ENCODE measurements at places on chromosomes 13 and 19.
A peak's percentile ranks its signal among the peaks of the same experiment; 100 is the strongest.

DNA sequence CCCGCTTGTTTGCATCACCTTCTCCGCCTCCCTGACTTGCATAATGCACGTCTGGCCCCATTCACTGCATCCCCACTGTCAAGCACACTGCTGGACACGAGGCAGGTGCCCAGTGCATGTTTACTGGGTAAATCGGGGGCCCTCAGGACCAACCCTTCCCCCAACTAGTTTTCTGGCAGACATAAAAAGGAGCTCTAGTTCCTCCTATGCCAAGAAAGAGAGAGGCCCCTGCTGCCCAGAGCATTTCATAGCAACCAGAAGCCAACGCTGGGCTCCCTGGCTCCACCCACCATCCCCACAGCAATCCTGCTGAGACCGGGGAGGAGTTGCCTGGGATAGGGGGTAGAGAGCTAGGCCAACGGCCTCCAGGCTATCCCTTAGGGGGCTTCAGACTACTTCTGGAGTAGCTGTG, 23.2 kb downstream of the ANKRD27 start:
- DNase-seq, result no peak

DNA sequence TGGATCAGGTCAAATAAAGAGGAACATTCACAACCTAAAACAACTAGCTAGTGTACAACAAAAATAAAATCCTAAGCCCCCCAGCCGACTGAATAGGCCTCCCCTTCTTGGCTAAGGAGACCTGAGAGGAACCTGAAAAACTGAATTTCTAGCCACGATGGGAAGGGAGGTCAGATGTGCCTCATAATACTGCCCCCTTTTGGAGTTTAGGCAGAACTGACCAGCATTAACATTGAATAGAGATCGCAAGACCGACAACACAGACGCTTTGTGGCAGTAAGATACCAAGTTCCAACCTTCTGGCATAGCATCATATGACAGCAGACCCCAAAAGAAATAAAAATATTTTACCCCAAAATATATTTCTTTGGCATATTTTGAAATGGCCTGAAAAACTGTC, 15.9 kb downstream of the CBY2 start:
- DNase-seq, result peak; percentile 41

GRCh38 chr13:110211046-110211445, 95.9 kb downstream of the COL4A1 start:
- no peak for DNase-seq

DNA sequence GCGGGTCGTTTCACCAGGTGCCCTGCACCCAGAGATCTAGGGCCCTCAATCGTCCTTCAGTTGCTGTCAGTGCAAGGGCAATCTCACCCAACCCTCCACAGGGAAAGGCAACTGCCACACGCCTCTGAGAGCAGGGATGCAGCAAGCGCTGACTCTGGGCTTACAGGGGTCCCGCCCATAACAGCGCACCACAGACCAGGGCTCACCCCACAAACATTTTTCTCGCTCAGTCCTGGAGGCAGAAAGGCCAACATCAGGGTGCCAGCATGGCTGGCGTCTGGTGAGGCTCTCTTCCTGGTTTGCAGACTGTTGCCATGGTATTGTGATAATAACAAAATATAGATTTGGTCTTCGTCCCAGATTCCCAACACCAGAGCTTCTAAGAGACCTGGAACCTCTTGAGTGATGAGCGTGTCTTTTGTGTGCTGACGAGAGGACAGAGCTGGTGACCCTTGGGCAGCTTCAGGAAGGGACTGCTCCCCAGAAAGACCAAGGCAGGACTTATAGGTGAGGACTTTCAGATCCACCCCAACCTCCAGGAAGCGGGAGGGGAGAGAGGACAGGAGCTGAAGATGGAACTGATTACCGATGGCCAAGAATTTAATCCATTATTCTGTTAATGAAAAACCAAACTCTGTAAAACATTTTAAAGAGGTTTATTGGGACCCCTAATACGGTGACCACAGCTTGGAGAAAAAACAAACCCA, 51.3 kb downstream of the C13orf46 start:
- DNase-seq, result no peak

- no peak for DNase-seq
Measured at GRCh38 chr19:45355910-45356309, 14.5 kb downstream of the ERCC2 start.

GRCh38 chr19:3065675-3066357, 3.5 kb upstream of the TLE5 start:
- DNase-seq, result no peak

DNA sequence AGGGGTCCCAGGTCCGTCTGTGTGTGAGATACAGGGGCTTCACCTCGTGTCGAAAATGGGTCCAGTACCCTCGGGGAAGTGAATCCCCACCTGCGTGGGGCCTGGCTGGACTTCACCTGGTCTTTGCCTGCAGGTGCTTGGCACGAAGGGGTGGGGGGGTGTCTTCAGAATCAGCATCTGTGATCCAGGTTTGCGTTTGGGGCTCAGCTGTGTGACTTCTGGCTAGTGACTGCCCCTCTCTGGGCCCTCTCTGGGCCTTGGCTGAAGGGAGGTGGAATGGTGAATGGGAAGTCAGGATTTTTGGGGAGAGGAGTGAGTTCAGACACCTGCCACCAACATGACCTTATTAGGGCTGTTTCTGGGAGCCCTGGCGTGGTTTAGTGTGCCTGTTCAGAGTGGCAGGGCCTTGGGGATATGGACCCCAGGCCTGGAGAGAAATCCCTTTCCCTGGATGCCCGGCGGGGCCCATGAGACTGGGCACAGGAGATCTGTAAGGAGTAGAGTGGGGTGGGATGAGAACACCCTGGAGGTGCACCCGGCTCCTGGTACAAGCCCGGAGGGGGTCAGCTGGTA, 2.7 kb downstream of the CELF5 start:
- DNase-seq, result no peak

- DNase-seq, result peak; percentile 20
Measured at GRCh38 chr13:103022336-103022735, 43.9 kb downstream of the SLC10A2 start.

GRCh38 chr13:37490176-37490779, 108.3 kb downstream of the POSTN start:
- peak; percentile 19 for DNase-seq

DNA sequence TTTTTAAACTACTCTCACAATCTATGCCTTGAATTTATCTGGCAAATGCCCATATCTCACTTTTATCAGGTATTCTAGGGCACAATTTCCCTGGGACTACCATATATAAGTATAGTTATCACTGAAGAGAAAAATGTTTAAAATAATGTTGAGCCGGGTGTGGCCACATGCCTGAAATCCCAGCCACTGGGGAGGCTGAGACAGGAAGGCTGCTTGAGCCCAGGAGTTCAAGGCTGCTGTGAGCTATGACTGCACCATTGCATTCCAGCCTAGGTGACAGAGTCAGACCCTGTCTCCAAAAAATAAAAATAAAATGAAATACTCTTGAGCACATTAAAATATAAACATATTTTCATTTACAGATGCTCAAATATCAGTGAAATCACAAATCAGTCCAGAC, 4.1 kb downstream of the KATNAL1 start:
- no peak for DNase-seq

DNA sequence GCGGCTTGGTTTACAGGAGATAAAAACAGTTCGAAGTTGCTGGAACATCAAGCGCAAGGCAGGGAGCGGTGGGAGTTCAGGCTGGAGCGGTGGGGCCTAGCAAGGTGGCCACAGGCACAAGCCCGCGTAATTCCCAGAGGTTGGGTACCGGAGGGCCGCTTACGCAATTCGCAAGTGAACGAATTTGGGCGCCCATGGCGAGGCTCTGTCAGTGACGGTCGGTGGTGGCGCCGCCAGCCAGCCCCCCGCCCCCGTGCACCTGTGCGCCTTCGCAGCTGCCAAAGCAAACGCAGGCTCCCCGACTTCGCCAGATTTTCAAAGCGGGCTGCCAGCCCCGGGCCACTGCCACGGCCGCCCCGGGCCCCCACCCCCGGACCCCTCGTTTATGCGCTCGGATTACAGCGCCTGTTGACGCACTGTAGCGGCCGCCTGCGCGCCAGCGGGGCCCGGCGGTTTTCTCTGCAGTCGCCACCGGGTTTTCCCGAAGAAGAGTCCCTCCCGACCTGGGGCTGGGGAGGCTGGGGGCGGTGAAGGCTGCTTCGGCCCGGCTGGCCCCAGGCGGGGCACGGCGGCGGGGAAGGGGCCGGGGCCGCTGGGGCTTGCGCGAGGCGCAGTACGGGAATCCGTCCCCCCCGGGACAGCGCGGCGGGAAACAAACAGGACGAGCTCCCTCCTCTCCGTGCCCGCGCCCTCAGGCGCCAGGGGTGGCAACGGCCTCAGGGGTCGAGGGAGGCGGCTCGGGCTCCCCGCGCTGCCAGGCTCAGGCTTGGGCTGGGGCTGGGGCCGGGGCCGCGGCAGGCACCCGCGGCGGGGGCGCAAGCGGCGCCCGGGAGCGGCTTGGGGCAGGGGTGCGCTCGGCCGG, 709 bp downstream of the N4BP2L1 start:
- DNase-seq, result peak; percentile 15

DNA sequence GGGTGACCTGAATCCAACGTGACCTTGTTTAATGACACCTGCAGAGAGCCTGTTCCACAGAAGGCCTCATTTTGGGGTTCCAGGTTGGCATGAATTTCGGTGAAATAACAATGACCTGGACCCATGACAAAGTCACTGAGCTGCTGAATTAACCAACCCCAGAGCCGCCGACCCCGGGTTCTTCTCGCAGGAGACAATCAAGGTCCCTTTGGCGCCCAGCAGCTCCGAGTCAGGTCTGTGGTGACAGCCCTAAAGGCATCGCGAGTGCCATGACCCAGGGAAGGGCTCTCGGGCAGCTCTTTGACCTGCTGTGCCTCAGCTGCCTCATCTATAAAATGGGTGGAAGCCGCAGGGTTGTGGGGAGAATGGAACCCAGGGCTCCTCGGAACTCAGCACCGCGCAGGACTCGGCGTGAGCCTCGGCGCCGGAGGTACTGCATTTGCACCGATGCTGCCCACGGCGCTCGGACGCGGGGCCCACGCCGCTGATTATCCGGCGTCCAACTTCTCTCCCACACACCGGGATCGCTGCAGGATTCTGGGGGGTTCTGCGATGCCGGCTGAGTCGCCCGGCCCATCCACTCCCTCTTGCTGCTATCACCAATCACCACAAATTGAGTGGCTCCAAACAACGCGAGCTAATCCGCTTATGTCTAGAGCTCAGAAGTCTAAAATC, 5.7 kb downstream of the SHC2 start:
- DNase-seq, result no peak

GRCh38 chr13:19764237-19764636, 18.5 kb downstream of the PSPC1 start:
- no peak for DNase-seq

- no peak for DNase-seq
Measured at GRCh38 chr19:5152013-5152763, 183.3 kb downstream of the KDM4B start.

GRCh38 chr19:50739132-50739913, 16.2 kb downstream of the CLEC11A start:
- no peak for DNase-seq

- peak; percentile 41 for DNase-seq
Measured at GRCh38 chr13:109154146-109154545, 524.7 kb downstream of the MYO16 start.

- no peak for DNase-seq
Measured at GRCh38 chr19:29337029-29337428, 124.1 kb upstream of the UQCRFS1 start.
